ENCODE measurements at places on chromosomes 4 and X. TPM values are rescaled to one million over a fixed set of nuclear protein-coding genes. Genes with fewer than 3 reads are reported as not detected.

GRCh38 chr4:140343303-140343702, 30.1 kb upstream of the SCOC start:
- no peak for DNase-seq

SYP gene
- total RNA-seq: 0.80 TPM

- no peak for DNase-seq
These were observed 78.7 kb upstream of the FAM47B start for GRCh38 chrX:34863906-34864305.

WNK3 gene
- total RNA-seq: 0.05 TPM

DNA sequence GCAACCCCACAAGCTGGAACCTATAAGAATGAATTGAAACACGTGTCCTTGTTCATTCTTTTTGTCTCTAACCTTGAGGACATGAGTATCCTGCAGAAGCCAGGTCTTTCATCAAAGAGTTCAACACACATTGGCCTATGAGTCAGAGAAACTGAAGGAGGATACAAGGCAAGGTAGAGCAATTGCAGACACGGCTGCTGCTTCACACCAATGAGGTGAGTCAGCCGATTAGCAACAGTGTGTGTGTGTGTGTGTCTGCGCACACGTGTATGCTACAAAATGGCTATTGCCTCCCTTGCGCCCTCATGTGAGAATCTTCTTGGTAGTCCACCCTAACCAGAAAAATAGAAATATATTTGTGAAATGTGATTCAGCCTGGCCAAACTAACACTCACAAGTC, 1477.7 kb upstream of the IGFBP7 start:
- DNase-seq: no peak

DNA sequence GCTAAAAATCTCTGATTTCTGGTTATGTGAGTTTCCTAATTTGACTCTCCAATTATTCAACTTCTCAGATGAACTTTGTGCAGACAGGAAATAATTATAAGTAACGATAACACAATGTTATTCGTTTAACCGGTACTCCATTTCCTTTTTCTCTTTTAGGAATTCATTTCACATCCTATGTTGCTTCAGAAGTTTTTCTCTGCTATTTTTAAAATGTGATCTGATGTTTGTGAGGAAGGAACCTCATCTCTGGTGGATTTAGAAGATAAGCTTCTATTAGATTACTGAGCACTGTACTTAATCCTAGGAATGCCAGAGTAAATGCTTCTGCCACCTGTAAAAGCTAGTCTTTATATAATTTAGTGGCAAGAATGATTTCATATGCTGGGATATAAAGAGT, 116.0 kb upstream of the ETNPPL start:
- no peak for DNase-seq

- DNase-seq: no peak
These were observed 125.7 kb upstream of the CPXCR1 start for GRCh38 chrX:88621278-88621677.

GRCh38 chr4:53137468-53137867, 228.4 kb downstream of the SCFD2 start:
- no peak for DNase-seq

- DNase-seq: no peak
These were observed 187.3 kb downstream of the MAB21L2 start for GRCh38 chr4:150769248-150769647.

GRCh38 chr4:127698789-127699200, 31.4 kb upstream of the SLC25A31 start:
- DNase-seq: no peak

GRCh38 chr4:81221303-81222081, 6.5 kb upstream of the PRKG2 start:
- no peak for DNase-seq

GRCh38 chr4:111400741-111401140, 744.5 kb upstream of the FAM241A start:
- DNase-seq: no peak

DNA sequence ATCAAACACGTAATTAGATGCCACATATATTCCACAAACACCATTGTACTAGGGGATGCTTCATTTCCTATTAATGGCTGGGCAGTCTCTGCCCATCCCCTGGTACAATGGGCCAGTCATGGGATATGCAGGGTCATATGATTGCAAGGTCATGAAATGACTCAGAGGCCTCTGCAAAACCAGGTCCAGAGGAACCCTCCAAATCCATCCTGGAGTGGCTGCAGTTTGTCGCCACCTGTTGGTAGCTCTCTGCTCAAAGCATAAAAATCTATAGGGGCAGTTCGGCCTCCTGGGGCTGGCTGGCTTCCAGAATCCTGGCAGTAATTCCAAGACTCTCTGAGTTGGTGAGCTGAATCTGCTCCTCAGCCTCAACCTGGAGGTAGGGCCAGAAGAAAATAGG, 22.9 kb upstream of the PUDP start:
- peak; percentile 15 for DNase-seq

CSN2 gene
- not detected for total RNA-seq

DNA sequence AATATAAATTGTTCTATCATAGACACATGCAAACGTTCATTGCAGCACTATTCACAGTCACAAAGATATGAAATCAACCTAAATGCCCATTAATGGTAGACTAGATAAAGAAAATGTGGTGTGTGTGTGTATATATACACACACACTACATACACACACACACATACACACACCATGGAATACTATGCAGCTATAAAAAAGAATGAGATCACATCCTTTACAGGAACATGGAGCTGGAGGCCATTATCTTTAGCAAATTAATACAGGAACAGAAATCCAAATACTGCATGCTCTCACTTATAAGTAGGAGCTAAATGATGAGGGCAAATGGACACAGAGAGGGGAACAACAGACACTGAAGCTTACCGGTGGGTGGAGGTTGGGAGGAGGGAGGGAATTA, 65.2 kb downstream of the MTHFD2L start:
- DNase-seq: no peak

DNA sequence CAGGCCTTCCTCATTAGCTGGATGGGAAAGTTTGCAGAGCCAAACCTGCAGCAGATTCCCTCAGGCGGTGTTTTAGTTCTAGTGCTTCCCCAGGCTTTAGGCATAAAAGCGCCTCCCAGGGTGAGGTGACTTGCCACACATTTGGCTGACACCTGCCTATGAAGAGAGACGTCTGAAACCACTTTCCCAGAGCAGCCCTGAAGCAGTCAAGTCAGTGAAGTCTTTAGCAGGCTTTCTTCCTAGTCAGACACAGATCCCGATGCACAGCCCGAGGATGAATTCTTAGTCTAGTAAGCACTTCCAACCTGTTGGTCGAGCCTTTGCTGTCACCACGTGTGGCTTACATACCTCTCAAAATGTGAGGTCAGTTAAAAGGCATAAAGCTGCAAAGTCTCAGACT, 484.1 kb downstream of the SMARCA1 start:
- DNase-seq: no peak

DNA sequence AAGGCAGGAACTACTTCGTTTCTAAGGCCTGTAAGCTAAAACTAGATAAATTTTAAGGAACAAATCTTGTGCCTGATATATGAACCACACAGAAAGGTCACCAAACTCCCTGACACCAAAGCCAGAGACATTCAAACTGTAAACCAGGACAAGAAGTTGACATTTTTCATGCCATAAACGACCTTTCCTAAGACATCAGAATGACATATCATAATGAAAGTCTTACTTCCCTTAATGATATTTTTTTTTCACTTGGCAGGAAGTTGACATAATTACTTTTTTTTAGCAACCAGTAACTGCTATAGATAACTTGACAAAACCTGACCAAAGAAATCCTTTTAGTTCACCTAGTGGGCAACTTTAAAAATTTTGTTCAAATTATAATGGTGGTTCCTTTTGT, 231.5 kb upstream of the AGTR2 start:
- DNase-seq: no peak

GRCh38 chr4:105620640-105621323, 68.4 kb downstream of the ARHGEF38 start:
- no peak for DNase-seq

DNA sequence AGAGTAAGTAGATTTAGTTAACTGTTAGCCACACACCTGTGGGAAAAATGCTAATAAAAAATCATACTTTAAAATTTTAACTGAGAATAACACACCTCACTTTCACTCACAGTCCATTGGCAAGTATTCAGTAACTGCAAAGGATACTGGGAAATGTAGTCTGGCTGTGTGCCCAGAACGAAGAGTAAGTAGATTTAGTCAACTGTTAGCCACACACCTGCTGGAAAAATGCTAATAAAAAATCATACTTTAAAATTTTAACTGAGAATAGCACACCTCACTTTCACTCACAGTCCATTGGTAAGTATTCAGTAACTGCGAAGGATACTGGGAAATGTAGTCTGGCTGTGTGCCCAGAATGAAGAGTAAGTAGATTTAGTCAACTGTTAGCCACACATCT, 178.4 kb upstream of the NWD2 start:
- no peak for DNase-seq

- no peak for DNase-seq
These were observed 223.9 kb upstream of the ANKRD50 start for GRCh38 chr4:124936427-124936826.

NUDT10 gene
- 0.61 TPM for total RNA-seq

MSX1 gene
- not detected for total RNA-seq

DNA sequence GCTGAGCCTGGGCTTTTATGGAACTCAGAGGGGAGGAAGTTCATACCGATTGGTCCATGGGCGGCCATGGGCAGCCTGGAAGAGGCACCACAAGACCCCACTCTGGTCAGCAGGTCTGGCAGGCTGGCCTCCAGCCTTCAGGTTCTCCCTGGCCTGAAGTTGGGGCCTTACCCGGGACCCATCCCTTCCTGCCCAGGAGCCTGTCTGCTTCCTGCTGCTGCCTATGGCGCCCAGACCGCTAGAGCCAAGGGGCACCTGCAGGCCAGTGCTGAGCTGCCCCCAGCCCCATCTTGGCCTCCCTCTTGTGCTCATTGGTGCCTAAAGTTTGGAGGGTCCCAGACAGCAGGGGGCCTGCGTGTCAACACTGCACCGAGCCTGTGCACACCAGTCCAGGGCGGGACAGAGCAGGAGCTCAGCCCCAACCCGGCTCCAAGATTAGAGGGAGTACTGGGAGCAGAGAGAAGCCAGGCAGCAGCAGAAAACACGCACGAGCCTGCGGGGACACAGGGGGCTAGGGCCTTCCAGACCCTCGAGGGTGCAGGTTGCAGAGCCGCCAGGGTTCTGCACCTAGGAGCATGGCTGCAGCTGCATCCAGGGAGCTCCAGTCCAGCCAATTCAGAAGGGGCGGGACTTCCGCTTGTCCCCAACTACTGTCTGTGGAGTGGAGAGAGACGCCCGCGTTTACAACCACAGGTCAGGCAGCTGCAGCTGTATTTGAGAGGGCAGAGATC, 30.7 kb upstream of the ZNF280C start:
- DNase-seq: no peak

- no peak for DNase-seq
These were observed 320.7 kb upstream of the FTHL17 start for GRCh38 chrX:31392513-31392912.

CENPVL2 gene
- total RNA-seq: not detected

- DNase-seq: no peak
These were observed 132.6 kb downstream of the ADGRL3 start for GRCh38 chr4:61332693-61333092.

MAGEA9B gene
- not detected for total RNA-seq

DNA sequence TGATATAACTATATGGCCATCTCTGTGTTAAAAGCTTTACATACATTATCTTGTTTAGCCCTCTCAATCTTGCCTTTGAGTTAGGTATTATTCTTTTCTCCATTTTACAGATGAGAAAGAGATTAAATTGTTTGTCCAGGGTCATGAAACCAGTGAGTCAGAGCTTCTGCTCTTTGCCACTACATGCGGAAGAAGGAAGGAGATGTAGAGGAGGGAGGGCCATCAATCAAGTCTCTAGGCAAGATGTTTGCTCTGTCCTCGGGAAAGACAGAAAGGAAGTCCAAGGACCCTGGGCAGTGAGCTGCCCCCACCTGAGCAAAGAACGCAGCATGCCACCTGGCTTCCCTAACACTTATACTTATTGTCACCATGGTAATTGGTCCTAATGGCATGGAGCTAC, 133.7 kb upstream of the IL1RAPL2 start:
- DNase-seq: no peak

DNA sequence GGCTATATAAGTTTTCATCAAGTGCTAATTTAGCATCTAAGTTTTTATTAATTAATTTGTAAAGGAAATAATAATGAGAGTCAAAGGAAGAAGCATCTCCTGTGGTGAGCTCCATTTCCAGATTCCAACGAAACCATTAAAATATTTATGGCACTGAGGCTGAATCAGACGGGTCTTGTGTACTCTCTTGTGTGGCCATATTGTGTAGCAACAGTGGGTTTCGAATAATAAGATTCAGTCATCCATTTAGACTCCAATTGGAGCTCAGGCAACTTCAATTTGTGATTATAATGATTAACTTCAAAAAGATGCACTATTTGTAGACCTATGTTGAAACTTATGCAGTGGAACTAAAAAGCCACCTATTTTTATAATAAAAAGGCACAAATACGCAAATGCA, 82.4 kb downstream of the SNCA start:
- no peak for DNase-seq

DNA sequence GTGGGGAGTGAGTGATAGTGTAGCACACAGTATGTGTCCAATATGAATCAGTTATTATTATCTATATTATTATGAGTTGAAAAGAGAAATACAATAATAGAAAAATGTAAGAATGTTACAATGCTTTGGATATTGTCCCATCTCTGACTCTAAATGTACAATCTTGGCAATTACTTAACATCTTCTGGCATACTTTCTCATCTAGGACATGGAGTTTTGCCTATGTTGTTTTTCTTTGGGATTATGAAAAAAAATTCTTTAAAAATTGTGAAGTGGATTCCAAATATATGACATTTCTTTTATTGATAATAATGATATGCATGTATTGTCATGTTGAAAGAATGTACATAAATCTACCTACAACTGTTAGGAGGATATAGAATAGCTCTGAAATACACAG, 84.1 kb downstream of the TBCK start:
- no peak for DNase-seq

Measured in natural killer cell (primary cell).